NCI-H1436 (cell line): ENCODE measurements at places on chromosomes 4 and X.

DNA sequence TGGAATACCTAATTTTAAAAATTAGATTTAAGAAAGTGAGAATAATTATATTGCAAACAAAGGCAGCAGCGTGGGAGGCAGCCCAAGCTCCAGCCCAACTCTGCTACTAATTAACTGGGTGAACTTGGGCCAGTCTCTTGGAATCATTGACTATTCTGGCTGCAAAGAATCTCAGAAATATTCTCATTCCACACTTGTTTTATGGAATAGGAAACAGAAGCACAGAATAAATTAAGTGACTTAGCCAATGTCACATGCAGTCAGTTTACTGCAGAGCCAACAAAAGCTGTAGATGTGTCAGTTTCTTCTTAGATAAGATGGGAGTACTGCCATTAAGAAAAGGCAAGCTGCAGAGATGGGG lies 132.6 kb upstream of the FAM9B start:
- DNase-seq = no peak

DNA sequence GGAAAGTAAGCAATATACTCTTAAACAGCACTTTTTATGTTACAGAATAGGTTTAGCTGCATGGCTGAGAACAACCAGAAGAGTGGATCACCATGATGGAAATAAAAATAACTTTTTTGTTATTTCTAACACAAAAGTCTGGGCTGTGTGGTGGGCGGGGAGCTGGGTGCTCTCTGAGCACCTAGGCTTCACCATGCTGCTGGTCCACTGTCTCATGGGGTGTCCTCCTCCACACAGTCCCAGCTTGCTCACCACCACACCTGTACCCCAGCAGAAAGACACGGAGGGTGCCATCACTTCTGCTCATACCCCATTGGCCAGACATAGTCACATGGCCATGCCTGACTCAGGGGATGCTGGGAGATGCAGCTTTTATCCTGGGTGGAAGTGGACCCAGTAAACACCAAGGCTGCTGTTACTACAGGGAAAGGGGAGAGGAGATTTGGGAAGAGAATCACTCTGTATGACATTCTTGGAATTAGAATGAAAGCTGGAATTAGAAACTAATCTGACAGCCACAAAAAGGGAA lies 45.0 kb downstream of the CPZ start:
- DNase-seq = no peak

DNA sequence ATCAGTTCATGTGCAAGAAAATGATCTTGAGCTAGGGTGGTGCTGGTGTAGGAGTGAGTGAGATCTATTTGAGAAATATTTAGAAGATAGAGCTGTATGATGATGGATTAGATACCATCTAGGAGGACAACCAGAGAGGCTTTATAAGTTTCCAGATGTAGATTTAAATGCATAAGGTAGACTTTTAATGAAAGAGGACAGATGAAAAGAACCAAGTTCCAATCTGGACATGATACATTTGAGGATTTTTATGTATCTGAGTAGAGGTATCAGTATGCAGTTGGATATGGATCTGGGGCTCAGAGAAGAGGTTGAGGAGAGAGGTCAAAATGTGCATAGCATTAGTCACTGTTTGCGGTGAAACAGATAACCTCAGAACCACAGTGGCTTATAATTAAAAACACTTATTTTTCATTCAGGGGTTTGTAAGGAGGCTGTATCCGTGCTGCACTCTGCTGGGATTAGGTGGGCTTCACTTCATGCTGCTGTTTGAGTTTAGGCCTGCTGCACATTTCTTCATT lies 348.7 kb downstream of the BMPR1B start:
- DNase-seq = no peak

GRCh38 chr4:134622199-134622598 lies 420.6 kb upstream of the PABPC4L start:
- DNase-seq = no peak

GRCh38 chr4:21697583-21697982 lies 251.0 kb downstream of the KCNIP4 start:
- no peak for DNase-seq

GRCh38 chr4:6464842-6465588 lies 7.4 kb downstream of the PPP2R2C start:
- DNase-seq = no peak

DNA sequence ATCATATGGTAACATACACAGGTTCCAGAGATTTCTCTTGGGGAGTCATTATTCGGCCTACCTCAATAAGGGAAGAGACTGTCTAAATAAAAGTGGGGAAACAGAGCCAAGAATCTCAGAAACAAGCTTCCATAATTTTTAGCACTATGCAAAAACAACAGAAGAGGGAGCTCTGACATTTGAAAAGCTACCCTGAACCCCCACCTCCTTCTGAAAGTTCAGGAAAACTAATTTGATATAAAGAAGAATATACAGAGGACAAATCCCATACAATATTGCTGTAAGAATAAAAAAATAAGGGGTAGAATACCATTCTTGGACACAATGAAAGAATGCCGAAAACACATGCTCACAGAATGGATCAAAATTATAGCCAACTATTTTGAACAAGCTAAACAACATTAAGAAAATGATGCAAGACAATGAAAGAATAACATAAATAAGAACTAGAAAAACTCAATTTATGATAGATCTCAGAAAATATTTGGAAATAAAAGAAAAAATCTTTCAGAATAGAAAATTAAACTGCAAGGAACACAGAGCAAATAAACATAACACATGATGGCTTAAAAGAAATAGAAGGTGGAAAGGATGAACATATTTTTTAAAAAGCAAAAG lies 14.4 kb upstream of the ZNF41 start:
- no peak for DNase-seq

- no peak for DNase-seq
Measured at GRCh38 chr4:33606951-33607350, 2637.4 kb downstream of the ARAP2 start.
